Vein endothelial cell (primary cell): ENCODE measurements at places on chromosomes 3 and 15. TPM values are rescaled to one million over a fixed set of nuclear protein-coding genes. Genes with fewer than 3 reads are reported as not detected.

Gene INTS14
- total RNA-seq = 41.5 and 44.7 TPM in 2 replicates

Gene HES1
- total RNA-seq = 48.1 and 64.3 TPM in 2 replicates

Gene MNS1
- 0.48 and 0.65 TPM in 2 replicates for total RNA-seq

Gene SOX14
- not detected in 2 replicates for total RNA-seq

Gene FGD5
- 127 and 130 TPM in 2 replicates for total RNA-seq

Gene EPHB3
- total RNA-seq = not detected in 2 replicates

Gene HERC2
- total RNA-seq = 50.5 and 51.3 TPM in 2 replicates

Gene ROPN1
- total RNA-seq = not detected in 2 replicates

Gene CYP1A2
- not detected in 2 replicates for total RNA-seq

Gene NRROS
- total RNA-seq = 12.7 and 13.0 TPM in 2 replicates

Gene SMCO1
- not detected in 2 replicates for total RNA-seq

Gene ULK3
- total RNA-seq = 36.6 and 40.5 TPM in 2 replicates

Gene CCR1
- total RNA-seq = not detected in 2 replicates

Gene GP5
- total RNA-seq = not detected in 2 replicates

Gene ARGFX
- total RNA-seq = not detected in 2 replicates

Gene DGKG
- 0.29 and 0.33 TPM in 2 replicates for total RNA-seq

Gene FBXL22
- under 0.01 and 0.38 TPM in 2 replicates for total RNA-seq

Gene SERPINI1
- 0.33 and 1.1 TPM in 2 replicates for total RNA-seq

Gene CAND2
- total RNA-seq = 0.67 and 5.2 TPM in 2 replicates

Gene KBTBD13
- total RNA-seq = not detected in 2 replicates

Gene DNAJC19
- 19.2 and 23.2 TPM in 2 replicates for total RNA-seq
